Activated naive CD4-positive, alpha-beta T cell (primary cell): ENCODE measurements at places on chromosomes 1 and 21.

- DNase-seq = no peak
These were observed 48.7 kb upstream of the CNTN2 start for GRCh38 chr1:204994086-204994862.

DNA sequence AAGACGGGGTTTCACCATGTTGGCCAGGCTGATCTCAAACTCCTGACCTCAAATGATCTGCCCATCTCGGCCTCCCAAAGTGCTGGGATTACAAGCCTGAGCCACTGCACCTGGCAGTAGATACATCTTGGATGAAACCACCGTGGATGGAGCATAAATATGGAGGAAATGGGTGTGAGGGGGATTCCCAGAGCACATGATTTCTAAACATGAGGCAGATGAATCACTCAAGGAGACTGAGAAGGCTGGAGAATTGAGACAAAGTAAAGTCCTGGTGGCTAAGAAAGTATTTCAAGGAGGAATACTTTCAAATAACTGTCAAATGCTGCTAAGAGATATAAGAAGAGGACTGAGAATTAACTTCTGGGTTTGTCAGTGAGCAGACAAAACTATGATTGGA is 5.4 kb upstream of the PGBD5 start:
- no peak for DNase-seq

DNA sequence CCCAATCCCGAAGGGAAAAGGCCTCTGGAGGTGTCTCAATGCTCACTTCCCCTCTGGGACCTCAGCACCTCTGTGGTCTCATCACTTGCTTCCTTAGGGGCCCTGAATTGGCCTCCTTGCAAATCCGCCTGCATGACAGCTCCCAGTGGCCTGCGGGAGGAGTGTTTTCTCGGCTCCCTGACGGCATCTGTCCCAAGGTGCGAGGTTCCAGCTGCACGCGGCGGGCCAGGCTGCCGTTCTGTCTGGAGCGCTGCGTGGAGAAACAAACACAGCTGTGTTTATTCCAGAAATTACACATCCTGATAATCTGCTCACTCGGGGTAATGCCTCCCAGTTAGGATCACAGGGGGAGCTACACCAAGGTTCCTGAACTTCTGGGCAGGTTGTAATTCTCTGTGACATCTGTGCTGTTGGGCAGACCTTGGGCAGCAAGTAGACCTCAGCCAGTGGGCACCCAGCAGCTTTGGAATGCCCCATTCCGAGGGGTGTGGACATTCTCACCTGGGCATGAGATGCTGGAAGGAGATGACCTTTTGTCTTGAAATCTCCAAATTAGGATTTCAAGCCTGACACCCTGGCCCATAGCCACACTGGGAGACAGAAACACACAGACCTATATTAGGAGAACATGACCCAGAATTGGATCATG is 18.2 kb downstream of the EPHB2 start:
- DNase-seq = no peak

DNA sequence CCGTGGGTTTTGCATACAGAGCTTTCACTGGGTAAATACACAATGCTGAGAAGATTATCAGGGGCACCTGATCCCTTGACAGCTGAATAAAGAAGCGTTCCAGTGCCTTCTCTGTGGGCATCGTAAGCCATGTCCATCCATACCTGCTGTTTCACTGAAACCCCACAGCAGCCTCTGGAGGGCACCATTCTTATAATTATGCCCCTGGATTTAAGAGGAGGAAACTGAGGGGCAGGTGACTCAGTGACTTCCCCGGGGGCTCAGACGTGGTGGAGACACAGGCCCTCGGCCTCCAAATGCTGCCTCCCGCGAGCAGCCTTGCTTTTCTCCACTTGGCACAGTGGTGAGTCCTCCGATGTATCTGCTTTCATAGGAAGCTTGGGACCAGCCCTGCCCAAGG is 56.7 kb downstream of the B3GALT5 start:
- no peak for DNase-seq

DNA sequence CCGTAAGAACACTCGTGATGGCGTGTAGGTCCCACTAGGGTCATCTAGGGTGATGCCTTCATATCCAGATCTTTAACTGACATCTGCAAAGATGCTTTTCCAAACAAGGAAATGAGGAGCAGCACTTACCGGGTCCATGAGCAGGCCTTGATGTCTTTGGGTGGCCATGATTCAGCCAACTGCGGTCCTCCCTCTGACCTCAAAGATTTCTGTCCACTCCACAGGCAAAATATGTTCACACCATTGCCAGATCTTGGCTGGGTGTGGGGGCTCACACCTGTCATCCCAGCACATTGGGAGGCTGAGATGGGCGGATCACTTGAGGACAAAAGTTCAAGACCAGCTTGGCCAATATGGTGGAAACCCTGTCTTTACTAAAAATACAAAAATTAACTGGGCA is 18.2 kb downstream of the TRPM2 start:
- DNase-seq = no peak

DNA sequence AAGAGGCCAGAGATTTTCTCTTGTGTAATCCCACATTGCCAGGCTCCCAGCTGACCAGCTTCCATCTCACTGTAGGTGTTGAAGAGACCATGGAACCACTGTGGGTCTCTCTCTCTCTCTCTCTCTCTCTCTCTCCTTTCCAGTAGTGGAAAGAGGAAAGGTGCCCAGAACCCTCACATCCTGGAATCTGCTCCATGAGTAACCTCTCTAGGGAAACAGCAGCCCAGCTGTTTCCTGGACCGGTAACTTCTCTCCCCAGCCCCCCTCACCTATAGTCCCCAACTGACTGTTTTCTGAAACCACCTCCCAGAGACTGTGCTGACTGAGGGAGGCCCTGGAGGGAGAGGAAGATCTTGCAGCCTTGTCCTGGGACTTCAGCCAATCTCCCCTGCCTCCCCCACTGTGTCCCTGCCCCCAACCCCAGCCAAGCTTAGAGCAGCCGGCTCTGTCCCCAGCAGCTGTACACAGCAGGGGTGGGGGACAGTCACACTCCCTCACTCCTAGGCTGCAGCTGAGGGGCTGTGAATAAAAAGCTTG is 20.6 kb upstream of the SLC45A3 start:
- no peak for DNase-seq

DNA sequence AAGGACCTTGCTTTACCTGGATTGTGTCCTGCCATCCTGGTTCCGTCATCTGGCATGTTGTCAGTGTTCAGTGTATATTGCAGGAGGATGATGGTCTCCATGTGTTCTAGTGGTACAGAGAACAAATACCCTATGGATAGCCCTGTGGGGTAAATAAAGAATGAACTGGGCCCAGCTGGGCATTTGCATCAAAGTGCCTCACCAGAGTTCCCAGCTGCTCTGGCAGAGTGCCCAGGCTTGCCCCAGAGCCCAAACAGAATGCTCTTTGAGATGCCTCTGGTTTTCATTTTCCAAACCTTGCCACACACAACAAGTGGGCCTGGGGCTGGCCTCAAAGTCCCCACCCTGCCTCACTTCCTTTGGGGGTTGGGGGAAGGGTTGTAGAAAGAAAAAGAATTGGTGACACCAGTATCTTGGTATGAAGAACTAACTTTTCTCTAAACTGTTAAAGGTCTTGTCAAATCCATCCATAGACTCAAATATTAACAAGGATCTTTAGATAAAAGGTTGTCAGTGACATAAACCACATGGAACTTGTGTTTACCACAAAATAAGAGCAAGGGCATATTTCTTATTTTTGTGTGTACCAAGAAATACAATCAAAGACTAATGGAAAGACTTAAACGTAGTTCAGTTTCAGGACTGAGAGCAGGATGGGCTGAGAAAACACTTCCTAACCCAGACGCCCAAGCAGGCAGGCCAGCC is 82.2 kb downstream of the LMO4 start:
- DNase-seq = no peak

- DNase-seq = no peak
These were observed 18.4 kb upstream of the RPL11 start for GRCh38 chr1:23673086-23673813.

DNA sequence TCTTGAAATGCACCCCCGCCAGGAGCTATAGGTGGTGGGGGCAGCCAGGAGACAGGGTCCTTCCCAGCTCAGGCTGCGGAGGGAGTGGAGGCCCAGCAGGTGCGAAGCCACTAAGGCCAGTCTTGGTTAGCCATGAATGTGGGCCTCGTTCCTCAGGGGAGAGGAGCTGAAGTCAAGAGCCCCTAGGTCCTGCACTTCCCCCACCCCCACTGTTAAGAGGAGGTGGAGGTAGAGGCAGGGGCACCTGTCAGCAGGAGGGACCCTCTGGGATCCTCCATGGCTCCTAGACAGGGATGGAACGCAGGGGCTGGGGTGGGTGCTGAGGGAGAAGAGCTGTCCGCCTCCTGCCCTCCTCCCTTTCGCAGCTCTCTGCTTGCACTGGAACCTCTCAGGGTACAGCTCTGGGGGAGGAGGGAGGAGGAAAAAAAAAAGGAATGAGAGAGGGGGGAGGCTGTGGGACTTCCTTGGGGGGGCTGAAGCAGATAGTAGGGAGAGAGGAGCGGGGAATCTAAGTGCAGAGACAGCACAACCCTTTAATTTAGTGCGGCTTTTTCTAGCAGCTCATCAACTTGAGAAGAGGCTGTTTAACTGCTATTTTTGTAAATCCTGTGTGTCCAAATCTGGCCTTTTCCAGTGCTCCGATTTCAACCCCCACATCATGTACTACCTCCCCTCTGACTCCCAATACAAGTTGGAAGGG is 37.0 kb downstream of the MATN1 start:
- DNase-seq = no peak

DNA sequence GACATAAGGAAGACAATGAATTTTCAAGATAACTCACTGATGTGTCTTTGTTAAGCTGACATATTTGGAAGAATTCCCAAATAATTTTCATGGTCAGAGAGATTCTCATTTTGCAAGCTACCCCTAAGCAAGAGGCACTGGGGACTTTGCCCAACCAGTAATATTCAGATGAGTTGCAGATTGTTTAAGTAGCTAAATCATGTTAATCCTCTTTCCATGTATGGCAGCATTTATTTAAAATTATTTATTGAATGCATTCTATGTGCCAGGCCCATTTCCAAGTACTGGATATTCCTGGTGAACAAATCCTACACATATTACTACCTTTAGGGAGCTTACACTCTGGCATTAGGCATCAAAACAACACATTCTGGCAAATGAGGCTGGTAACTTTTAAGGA is 56.5 kb upstream of the BACH1 start:
- DNase-seq = no peak

DNA sequence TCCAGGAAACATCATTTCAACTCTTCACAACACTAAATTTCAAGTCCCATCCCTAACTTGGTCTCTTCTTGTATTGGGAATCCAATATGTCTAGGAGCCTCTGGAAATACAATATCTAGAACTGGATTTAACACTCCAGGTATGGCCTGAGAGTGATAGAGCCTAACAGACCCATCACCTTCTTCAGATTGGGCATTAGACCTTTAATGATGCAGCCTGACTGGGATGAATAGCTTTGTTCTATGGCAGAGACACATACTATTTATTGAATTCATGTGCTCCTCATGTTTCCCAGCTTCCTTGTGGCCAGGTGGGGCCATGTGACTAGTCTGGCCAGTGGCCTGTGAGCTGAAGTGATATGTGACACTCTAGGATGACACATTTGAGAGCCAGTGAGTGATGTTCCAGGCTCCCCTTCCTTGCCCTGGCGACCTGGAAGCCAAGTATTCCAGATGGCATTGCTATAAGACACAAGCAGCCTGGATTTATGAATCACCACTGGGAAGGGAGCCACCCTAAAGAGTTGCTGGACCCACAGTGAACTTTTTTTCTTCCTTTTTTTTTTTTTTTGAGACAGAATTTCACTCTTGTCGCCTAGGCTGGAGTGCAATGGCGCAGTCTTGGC is 31.0 kb upstream of the POU3F1 start:
- DNase-seq = no peak

- DNase-seq = no peak
These were observed 401.2 kb upstream of the VAMP3 start for GRCh38 chr1:7369866-7370265.

GRCh38 chr1:63547621-63548294 is 24.4 kb downstream of the EFCAB7 start:
- no peak for DNase-seq

- no peak for DNase-seq
These were observed 221.1 kb downstream of the LMO4 start for GRCh38 chr1:87549738-87550137.

DNA sequence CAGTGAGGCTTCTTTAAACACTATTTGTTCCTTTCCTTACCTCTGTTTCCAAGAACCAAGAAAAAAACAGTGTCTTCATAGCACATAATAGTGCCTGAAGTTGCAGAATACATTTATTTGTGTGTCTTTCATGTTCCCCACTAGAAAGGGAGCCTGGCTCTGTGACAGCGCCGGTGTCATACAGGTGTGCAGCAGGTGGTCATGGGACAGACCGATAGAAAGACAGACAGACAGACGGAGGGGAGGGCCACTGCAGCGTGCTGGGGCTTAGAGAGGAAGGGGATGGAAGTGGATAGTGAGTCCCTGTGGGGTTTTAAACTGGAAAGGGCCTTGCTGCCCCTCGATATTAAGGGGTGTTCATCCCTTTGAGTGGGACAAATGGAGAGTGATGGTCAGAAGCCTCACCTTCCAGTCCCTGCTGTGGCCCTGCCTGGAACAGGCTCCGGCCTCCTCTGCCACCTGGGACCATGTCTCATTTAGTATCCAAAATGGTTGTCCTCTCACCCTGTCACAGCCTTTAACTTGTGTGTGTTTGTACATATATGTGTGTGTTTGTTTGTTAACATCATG is 152.9 kb downstream of the PGBD5 start:
- DNase-seq = no peak

GRCh38 chr1:158002631-158003405 is 9.4 kb downstream of the KIRREL1 start:
- no peak for DNase-seq

DNA sequence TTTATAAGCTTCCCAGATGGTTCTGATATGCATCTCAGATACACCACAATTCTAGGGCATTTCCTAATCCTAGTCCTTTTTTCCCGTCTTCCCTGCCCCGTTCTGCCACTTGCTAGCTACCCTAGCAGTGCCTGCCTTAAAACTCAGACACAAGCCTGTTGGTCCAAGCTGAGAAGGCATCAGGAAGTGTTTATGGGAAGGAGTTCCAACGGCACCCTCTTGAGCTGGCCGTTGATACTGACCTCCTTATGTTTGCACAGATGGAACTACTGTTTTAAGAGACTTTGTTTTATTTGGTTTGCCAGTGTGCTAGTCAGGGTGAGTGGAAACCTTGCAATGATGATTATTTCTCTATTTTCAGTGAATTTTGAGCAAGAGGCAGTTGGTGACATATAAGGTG is 67.2 kb downstream of the UCK2 start:
- DNase-seq = no peak

DNA sequence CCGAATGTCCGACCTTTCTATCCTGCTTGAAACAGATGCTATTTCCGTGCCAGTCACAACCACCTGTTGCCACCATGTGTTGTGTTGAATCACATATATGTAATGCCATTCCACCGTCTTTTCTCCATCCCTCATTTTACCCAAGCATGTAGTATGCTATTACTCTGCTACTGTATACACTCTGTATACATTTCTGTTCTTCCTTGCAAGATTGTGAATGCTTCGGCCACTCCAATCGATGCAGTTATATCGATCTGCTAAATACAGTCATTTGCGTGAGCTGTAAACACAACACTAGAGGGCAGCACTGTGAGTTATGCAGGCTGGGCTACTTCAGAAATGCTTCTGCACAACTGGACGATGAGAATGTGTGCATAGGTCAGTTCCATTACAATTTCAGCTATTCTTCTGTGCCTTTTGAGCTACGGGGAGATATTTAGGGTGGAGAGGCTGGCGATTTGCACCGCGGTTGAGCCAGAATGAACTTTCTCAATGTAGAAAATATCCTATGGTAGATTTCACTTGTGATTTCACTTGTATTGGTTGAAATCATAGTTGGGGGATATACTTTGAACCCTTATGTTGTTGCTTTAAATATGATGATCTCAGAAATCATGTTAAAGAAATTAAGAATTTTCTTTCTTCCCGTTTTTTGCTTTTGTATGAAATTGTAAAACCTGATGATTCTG is 289.8 kb downstream of the NTNG1 start:
- DNase-seq = no peak

GRCh38 chr1:178819123-178819522 is 51.8 kb downstream of the ANGPTL1 start:
- no peak for DNase-seq
